ENCODE measurements at places on chromosomes 7 and 10.
A peak's percentile ranks its signal among the peaks of the same experiment; 100 is the strongest.

GRCh38 chr7:144649120-144649519 is 186.7 kb downstream of the TPK1 start:
- DNase-seq: no peak

DNA sequence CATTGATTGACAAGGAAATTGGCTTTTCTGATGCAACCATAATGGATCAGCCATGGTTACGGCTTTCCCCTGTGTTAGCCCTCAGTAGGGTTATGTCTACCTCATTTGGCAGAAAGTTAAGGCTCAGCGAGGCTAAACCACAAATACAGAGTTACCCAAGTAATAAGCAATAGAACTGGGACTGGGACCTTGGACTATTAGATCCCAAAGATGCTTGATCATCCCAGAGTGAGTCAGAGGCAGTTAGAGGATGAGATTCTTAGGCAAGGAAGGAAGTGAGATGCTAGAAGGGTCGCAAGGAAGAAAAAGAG is 401.4 kb downstream of the TNS3 start:
- no peak for DNase-seq

GRCh38 chr7:158247758-158248487 is 339.7 kb downstream of the PTPRN2 start:
- DNase-seq: no peak

DNA sequence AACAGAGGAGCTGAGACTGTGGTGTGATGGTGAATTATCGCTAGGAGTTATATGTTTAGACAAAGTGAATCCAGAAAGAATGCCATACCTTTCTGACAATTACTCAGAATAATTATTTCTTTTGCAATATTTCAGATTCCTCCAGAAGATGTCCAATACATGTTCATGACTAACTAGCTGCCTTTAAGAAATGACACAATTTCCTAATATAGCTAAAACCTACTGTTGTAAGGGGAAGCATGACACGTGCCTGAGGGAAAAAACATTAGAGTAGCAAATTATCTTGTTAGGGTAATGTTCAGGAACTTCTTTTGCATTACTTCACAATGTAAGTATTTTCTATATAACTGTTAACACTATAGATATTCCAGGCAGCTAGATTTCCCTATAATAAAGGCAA is 150.3 kb downstream of the COL28A1 start:
- no peak for DNase-seq

DNA sequence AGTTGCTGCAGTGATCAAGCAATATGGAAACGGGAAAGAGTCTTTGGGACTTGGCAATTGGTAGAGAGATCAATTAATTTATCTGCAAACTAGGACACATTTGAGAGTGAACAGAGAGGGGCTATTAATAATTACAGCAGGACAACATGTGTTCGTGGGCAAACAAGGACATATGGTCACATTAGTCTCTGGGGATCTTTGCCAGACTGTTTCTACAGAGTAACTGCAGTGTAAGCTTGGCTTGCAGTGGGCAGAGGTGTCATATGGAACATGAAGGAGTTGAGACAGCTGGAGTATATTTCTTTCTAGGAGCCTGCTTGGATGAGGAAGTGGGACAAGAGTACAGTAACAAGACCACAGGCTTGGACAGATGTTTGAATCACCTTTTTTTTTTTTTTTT is 232.1 kb upstream of the LYZL1 start:
- no peak for DNase-seq

DNA sequence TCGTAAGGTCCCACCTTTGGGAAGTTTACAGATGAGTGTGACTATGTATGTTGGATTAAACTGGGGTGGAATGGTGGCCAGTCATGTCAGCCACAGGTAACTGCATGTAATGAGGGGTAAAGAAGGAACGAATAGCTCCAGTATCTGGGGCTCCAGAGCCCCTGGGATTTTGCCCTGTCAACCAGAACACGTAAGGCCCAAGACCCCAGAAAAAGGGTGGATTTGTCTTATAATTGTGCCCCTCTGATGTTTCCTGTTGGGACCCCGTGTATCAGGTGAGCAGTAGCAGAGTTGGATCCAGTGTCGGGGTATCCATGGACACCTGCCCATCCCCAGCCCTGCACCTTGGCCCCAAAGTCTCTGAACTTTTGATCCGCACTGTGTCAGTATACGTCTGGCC is 76.9 kb downstream of the ADARB2 start:
- no peak for DNase-seq

GRCh38 chr10:71156436-71156835 is 55.9 kb upstream of the UNC5B start:
- DNase-seq: no peak

- no peak for DNase-seq
These were observed 2.0 kb downstream of the BCL7B start for GRCh38 chr7:73555411-73555982.

DNA sequence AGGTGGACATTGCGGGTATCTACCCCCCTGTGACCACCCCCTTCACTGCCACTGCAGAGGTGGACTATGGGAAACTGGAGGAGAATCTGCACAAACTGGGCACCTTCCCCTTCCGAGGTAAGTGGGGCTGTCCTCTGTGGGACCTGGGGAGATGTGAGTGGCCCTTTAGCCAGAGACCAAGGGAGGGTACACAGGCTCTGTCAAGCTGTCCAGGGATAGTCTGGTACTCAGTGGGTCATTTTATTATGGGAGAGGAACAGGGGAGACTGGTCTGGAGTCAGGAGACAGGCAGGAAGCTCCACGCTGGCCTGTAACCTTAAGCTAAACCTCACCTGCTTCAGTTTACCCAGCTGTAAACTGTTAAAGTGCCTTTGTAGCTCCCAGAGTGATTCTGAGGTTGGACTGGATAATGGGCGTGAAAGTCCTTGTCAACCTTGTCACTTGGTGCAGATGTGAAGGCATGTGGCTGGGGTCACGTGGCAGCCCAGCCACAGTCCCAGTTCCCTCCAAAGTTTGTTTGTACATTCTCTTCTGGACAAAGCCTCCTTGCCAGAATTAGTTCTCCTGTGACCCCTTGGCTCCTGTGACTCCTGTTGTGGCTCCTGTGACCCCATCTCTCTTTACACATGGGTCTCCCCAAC is 729 bp downstream of the HOGA1 start:
- DNase-seq: no peak

DNA sequence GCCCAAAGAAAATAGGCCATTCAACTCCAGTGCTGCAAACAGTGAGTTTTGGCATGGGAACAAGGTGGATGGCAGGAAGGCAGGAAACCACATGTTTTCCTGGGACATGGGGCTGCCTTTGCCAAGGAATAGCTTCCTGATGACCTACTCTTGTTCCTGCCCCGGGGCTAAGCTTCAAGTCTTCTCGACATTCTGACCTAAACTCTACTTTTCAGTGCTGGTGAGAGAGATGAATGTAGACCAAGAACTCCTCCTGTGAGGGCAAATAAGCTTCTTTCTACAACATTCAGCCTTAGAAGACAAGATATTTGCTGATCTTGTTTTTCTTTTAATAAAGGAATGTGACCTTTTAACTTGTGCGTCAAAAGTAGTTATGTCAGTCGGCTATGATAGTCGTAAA is 199.0 kb downstream of the GPR37 start:
- DNase-seq: no peak

- no peak for DNase-seq
These were observed 30.9 kb downstream of the FAM20C start for GRCh38 chr7:223118-223800.

- DNase-seq: peak; percentile 92
These were observed 1.0 kb downstream of the HSPB1 start for GRCh38 chr7:76303202-76304147.

GRCh38 chr10:33243703-33244102 is 90.8 kb downstream of the NRP1 start:
- no peak for DNase-seq

GRCh38 chr7:17299483-17299991 is 1.1 kb downstream of the AHR start:
- no peak for DNase-seq

DNA sequence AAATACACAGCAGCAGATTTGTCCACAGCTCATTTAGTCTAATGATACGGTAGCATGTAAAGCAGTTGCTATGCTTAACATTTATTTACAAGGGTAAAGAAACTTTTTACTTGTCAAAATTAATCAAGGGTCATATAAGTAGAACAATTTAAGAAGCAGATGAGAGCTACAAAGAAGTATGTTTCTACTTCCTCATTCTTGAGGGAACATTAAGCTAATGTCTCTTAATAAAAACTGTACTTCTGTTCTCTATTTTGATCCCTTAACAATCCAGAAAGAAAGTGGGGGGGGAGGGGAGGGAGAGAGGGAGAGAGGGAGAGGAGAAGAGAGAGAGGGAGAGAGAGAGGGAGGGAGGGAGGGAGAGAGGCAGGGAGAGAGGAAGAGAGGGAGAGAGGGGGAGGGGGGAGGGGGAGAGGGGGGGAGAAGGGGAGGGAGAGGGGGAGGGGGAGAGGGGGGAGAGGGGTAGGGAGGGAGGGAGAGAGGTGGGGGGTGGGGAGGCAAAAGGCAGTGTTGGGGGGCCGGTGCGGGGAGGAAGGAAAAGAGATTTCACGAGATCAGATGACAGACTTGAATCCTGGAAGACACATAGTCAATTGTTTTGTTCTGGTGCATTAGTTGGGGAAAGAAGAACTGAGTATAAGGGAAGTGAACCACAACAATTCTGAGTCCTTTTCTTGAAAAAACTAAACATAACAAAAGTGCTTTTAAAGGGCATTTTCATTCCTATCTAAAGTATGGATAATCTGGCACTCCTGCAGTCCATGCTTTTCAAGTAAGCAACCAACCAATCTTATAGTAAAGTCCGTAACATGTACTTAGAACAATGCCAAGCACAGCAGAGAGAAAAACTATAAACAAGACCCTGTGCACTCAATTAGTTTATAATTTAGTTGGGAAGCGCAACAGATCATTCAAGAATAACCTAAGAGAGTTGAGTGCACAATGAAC is 128.0 kb downstream of the USP6NL start:
- no peak for DNase-seq

DNA sequence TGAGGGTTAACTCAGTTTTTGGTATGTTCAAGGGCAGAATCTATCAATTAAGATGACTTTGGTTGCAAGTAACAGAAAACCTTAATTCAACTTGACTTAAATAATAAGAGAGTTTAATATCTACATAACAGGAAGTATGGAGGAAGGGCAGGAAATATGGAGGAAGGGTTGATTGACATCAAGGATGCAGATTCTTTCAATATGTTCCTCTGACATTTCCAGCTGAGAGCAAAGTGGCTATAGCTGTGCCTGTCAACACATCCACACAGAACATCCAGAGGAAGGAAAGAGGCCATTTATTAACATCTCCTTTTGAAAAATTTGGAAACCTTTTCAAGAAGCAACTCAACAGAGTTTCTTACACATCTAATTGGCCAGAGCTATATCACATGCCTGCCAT is 19.4 kb upstream of the RALA start:
- no peak for DNase-seq

GRCh38 chr10:71230656-71231025 is 18.3 kb downstream of the UNC5B start:
- no peak for DNase-seq

- no peak for DNase-seq
These were observed 83.1 kb downstream of the VPS41 start for GRCh38 chr7:38825721-38826440.

- DNase-seq: no peak
These were observed 136.0 kb upstream of the CHST15 start for GRCh38 chr10:124229201-124229988.

DNA sequence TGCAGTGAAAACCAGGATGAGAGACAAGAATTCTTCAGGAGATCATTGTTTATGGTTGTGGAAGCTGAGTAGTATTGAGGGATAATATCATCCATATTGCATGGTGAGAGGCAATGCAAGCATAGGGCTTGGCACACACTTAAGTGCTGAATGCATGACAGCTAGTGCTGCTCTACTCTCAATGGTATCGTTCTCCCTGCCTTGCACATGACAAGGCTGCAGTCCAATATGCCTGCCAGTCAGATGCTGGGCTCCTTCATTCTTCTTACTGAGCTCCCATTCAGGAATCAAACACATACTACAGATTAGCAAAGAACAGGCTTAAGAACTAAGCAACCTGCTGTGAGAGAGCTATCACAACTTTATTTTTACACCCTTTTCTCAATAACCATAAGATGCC is 72.2 kb downstream of the SORCS1 start:
- no peak for DNase-seq

GRCh38 chr7:150685219-150686029 is at the start of gene GIMAP2:
GIMAP2 (plus strand) TSS chr7:150685706; CDS start chr7:150687060, 1,354 bp downstream.
- no peak for DNase-seq

DNA sequence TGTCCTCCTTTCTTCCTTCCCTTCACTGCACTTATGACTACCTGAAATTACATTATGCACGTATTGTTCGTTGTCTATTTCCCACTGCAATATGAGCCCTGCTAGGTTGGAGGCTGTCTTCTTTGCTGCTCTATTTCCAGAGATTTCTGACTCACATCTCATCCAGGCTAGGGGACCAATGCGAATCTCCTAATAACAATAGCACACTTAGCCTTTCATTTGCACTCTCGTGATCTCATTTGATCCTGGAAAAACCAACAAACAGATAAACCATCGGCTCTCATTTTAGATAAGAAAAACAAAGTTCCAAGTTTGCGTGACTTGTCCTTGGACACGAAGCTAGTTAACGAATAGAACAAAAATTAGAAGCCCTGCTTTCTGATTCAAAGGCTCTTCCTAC is 1.4 kb downstream of the ZNF438 start:
- no peak for DNase-seq
